ENCODE measurements at places on chromosomes 13 and 19. TPM values are rescaled to one million over a fixed set of nuclear protein-coding genes. Genes with fewer than 3 reads are reported as not detected.

CD70 gene
- 2.1 TPM for total RNA-seq

ZNF442 gene
- total RNA-seq = not detected

EPS8L1 gene
- total RNA-seq = 62.1 TPM

WDR88 gene
- not detected for total RNA-seq

SIGLEC5 gene
- total RNA-seq = not detected

TEX101 gene
- not detected for total RNA-seq

RNF113B gene
- not detected for total RNA-seq

DKKL1 gene
- total RNA-seq = 1.0 TPM

ERFL gene
- 0.79 TPM for total RNA-seq

RSPH6A gene
- 0.57 TPM for total RNA-seq

PSG1 gene
- not detected for total RNA-seq

MEDAG gene
- total RNA-seq = not detected

ZNF69 gene
- total RNA-seq = not detected

KLK4 gene
- total RNA-seq = 0.84 TPM

ATP8B3 gene
- 17.0 TPM for total RNA-seq

PRSS57 gene
- not detected for total RNA-seq

CGB5 gene
- total RNA-seq = not detected

GRK1 gene
- total RNA-seq = not detected

Measured in HCT116 (cell line).